Mucosa of descending colon (tissue), 3 donors: ENCODE measurements at places on chromosomes 5 and 9. TPM values are rescaled to one million over a fixed set of nuclear protein-coding genes. Genes with fewer than 3 reads are reported as not detected.

DNA sequence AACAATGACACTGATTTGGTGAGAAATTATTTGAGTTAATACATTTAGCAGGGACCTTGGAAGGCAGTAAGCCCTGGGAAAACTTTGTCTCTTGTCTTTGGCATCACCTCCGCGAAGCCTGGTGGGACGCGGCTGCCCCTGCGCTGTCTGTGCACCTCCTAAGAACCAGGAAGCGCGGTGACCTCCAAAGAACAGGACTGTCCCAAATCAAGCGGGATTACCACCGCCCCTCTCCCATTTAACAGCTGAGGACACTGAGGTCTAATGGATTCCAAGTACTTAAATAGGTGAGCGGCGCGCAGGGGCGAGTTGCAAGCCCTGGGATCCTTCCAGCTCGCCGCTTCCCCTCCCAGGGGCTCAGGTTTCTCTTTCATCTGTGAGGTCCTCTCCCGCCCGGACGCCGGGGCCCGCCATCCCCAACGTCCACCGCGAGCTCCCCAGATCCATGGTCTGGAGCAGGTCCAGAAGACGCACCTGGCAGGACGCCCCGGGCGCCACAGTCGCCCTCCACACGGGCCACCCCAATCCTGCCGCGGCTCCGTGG, 432 bp downstream of the STARD4 start:
- DNase-seq, result no peak

- DNase-seq, result no peak
Measured at GRCh38 chr5:144210655-144211054, 40.0 kb downstream of the KCTD16 start.

DNA sequence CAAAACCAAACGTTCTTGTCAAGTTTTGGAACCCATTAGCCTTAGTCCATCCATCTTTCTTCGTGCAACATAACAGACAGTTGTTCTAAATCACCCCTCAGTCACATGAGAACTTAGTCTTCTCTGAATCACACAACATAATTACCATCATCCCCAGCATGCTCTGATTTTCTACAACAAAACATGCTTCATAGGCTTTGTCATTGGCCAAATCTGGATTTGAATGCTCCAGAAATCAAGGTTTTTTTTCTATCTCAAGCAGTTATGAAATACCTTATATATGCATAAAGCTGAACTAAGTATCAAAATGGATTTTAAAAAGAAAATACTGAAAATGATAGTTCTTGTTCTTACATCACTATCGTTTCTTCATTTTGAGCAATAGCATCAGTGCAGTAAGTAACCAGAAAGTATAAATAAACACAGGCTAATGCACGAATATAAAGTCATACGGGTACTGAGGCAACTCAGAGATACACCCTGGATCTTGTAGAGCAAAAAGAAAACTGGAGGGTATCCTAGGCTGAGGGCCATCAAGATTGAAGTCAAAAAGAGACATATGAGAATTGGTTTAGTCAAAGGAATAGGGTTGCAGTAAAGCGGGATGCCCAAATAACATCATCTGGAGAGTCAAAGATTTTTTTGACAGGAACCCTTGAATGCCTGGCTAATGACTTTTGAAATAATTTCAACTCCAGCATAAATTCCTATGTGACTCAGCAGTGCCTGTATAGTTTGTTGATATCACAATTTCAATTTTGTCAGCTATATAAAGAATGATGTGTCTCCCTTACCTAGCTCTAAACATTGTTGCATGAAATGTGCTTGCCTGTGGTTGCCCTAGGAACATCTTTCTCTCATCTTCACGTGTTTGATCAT, 164.7 kb downstream of the ADAMTSL1 start:
- no peak for DNase-seq

DNA sequence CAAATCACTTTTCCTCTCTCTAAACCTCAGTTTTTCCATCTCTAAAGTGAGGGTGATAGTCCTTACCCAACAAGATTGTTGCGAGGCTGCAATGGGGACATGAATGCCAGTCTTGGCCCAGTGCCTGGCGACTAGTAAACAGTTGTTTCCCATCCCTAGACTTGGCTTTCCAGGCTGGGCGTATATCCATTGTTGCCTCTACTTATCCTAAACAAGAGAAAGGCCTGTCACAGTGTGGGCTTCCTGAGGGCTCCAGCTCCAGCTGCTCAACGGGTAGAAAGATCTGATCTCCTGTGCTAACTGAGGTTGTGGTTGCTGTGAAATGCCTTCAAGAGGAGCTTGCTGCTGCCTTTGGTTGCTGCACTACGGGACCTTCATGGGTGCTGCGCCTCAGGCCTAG, 142.0 kb downstream of the NSG2 start:
- DNase-seq, result no peak

DNA sequence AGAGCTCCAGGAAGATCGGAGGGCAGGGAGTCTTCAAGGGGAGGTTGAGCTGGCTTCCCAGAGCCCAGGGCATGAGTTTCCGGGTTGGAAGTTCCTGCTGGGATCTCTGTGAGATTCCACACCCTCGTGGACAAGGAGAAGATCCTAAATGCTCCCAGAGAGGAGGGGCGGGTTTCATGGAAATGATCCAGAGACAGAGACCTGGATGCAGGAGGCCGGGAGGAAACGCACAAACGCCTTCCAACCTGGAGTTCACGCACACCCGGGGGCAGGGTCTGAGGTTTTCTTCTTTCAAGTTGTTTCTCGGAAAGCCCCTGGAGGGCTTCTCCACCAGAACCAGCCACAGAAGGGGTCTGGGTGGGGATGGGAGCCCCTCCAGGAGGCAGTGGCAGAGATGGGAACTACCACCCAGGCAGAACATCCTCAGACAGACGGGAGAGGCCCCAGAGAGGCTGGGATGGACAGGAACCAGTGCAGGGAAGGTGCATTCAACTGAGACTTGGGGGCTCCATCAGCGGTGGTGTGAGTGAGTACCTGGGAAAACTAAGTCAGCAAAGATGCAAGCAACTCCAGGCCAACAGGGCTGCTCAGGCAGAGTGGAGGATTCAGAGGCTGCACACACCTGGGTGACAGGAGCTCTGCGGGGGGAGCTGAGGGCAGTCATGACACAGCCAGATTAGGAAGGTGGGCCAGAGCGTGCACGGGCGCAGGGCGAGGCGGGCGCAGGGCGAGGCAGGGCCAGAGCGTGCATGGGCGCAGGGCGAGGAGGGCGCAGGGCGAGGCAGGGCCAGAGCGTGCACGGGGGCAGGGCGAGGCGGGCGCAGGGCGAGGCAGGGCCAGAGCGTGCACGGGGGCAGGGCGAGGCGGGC, 52.1 kb upstream of the EXOC3 start:
- DNase-seq, result no peak

DNA sequence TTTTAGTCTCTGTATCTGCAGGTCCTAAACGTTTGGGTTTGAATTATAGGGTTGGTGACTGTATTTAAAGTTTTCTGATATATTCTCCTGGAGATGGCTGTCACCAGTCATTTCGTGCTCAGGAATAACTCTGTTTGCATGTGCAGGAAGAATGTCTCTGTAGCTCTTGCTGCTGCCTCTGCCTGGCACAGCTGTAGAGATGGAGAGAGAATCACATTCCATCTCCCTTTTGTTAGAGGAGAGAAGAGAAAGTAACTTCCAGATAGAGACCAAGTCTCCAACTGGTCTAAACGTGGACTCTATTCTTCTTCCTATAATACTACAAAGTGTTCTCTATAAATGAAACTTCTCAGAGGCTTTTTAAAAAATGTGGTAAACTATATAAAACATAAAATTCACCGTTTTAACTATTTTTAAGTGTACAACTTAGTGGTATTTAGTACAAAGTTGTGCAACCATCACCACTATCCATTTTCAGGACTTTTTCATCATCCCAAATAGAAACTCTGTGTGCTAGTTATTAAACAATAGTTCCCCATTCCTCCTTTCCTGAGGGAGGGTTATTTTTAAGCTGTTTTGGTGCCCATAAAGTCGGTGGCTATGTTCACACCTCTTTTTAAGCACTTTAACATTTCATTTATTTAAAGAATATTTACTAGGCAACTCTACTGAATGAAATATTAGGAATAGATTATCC, 20.7 kb upstream of the STARD4 start:
- DNase-seq, result no peak

GRCh38 chr5:10982626-10983025, 221.6 kb upstream of the DAP start:
- DNase-seq, result no peak

- DNase-seq, result no peak
Measured at GRCh38 chr5:139711906-139712224, 63.7 kb downstream of the CXXC5 start.

GRCh38 chr9:35606138-35606504, 1.1 kb downstream of the TESK1 start:
- DNase-seq, result no peak

- DNase-seq, result no peak
Measured at GRCh38 chr5:161094411-161094810, 242.4 kb upstream of the ATP10B start.

Gene LCN15
- total RNA-seq, result 3.7 TPM

Gene OR1Q1
- total RNA-seq, result not detected

Gene LHFPL2
- total RNA-seq, result 50.2 TPM

Gene MLANA
- not detected for total RNA-seq

Gene SPATA31A7
- not detected for total RNA-seq

Gene PTAR1
- 71.5 TPM for total RNA-seq

Gene SPATA31C1
- total RNA-seq, result not detected

Gene LCN1
- total RNA-seq, result not detected

Gene TPPP
- 18.1 TPM for total RNA-seq
